PC-3 (cell line): ENCODE measurements at places on chromosomes 4 and X. TPM values are rescaled to one million over a fixed set of nuclear protein-coding genes. Genes with fewer than 3 reads are reported as not detected.
A peak's percentile ranks its signal among the peaks of the same experiment; 100 is the strongest.

ADH4 gene
- total RNA-seq = not detected in 2 replicates

GAGE12E gene
- not detected in 2 replicates for total RNA-seq

RPS6KA6 gene
- total RNA-seq = 3.6 and 4.7 TPM in 2 replicates

RGN gene
- not detected in 2 replicates for total RNA-seq

HSFX4 gene
- total RNA-seq = not detected in 2 replicates

TMPRSS11D gene
- not detected in 2 replicates for total RNA-seq

DNA sequence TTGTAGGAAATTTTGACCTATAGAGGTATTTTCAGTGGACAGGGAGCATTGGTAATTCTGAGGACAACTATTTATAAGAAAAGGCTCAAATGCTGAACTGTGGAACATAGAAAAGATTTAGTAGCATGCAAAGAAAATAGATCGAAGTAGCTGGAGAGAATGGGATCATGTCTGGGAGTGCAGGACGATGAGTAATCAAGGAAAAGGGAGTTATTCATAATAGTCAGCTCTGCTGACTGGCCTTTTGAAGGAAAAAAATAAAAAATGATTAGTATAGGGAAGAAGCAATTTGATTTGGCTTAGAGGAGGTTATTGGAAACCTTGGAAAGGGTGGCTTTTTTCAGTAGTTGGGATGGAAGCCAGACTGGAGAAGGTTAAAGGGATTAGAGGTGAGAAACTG is 22.9 kb upstream of the ANK2 start:
- DNase-seq = no peak

GRCh38 chrX:86154553-86154952 is 6.3 kb downstream of the DACH2 start:
- no peak for DNase-seq

- DNase-seq = peak; percentile 33
These were observed 119.6 kb downstream of the GATB start for GRCh38 chr4:151641167-151641566.

GRCh38 chrX:72372735-72373134 is 67.0 kb upstream of the CITED1 start:
- no peak for DNase-seq

DNA sequence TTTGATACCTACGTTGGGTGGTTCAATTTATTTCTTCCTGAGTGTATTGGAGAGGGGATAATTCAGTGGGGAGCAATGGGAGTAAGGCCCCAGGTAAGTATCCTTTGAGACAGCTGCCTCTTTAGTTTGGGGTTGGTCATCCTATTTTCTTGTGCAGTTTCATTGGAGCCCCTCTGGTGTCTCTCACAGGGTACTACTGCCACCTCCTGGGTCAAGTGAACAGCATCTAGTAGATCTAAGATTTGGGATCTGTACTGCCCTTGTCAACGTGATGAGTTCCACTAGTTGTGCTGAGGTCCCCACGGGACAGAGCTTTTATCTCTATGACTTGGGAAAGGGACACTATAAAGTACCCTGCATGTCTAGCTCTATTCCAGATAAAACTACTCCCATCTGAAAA is 80.6 kb downstream of the PBDC1 start:
- peak; percentile 56 for DNase-seq

GRCh38 chr4:185039508-185040273 is 21.4 kb downstream of the HELT start:
- DNase-seq = peak; percentile 54

- DNase-seq = no peak
These were observed 46.4 kb downstream of the ASMT start for GRCh38 chrX:1661048-1661921.

GRCh38 chr4:188603646-188604045 is 464.4 kb downstream of the TRIML1 start:
- no peak for DNase-seq

DNA sequence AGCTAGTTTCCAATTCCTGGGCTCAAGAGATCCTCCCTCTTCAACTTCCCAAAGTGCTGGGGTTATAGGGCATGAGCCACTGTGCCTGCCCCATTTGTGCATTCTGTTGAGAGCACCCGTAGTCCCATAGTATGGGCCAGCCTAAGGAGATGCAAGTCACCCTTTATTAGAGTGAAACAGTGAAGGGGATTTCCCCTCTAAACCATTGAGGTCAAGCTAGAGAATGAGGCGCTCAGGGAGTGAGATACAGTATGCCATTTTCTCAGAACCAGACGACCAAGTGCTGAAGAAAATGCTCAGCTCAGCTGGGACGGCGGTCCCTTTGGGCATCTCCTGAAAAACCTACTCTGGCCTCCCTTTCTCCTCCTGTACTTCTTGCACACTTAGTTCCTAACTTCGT is 18.7 kb downstream of the RNF4 start:
- DNase-seq = no peak

DNA sequence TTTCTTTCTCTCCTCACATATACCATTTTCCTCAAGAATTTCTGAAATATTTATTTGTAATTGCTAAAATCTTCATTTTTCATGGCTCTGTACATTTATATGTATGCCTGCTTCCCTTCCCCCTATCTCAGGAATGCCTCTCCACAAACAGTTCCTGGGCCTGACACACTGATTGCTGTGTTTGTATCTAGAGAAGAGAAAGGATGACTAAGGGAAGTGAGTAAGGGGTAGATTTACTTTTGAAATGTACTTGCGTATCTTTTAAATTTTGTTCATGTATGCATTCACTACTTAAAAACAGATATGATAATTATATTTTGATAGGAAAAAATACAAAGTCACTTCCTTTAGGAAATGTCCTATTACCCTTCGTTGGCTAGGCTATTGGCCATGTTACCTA is 790.8 kb downstream of the PCDH18 start:
- peak; percentile 57 for DNase-seq

- peak; percentile 29 for DNase-seq
These were observed 98.0 kb upstream of the STIM2 start for GRCh38 chr4:26762650-26763049.

- peak; percentile 74 for DNase-seq
These were observed 398.2 kb upstream of the SPANXN1 start for GRCh38 chrX:144849141-144849540.

DNA sequence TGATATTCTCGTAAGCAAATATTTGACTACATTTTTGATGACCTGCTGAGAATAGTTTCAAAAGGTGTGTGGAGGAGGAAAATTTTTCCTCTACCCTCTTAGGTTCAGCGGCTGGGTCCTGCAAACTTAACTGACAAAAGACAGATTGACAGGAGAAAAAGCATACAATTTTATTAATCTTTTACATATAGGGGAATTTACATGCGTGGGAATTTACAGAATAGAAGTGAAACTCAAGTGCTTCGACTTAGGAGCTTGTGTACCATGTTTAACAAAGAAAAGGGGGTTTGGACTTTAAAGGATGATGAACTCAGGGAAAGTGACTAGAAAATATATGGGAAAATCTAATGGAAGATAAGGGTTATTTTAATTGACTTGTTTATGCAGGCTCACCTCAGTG is 2.5 kb downstream of the HERC6 start:
- DNase-seq = no peak

DNA sequence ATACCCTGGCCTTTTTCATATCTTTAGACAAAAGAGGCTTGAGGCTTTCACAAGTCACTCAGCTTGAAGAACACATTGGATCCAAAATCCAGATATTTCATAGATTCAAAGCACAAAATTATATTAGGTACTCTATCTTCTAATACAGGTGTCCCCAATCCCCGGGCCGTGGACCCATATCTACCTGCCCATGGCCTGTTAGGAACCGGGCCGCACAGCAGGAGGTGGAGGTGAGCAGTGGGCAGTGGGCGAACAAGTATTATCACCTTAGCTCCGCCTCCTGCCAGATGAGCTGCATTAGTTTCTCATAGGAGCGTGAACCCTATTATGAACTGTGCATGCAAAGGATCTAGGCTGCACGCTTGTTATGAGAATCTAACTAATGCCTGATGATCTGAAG is 18.7 kb downstream of the YIPF7 start:
- DNase-seq = no peak

- no peak for DNase-seq
These were observed 1950.9 kb downstream of the ARAP2 start for GRCh38 chr4:34293459-34293858.

DNA sequence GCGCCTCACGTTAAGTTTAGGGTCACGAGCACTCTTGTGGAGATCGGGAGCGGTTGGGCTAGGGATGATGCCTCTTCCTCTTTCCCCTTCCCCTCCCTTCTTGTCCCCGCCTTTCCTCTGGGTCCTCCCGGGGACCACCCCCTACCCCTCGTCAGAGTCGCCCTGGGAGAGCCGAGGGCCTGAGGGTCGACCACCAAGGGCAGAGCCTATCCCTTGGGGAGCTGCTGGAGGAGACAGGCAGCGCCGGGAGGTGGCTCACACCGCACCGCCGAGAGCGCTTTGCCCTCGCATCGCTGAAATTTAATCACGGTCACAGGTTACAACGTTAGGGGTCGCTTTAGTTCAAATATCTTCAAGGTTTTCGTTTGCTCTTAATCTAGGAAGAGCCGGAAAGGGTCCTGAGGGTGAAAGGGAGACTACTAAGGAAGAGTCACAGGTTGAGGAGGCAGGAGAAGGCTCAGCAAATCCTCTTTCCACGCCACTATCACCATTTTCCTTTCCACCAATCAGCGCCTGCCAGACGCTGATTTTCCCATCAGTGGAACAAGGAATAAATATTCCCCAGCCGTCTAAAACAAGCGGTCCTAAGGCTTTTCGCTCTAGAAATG is 528 bp upstream of the SNCA start:
- DNase-seq = no peak

DNA sequence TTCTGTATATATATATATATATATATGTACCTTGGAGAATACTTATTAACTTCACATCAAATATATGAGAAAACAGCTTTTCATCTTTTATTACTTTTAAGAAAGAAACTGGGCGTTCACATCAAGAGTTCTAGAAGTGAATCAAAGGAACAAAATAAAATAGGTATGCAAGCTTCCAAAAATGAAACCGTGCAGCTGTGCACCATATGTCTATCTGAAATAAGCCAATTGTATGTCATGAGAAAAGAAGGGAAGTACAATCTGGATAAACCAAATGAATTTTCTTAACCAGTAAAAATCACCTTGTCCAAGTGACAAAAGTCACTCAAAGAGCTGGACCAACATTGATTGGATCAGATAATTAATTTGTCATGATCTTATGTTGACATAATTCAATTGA is 405.4 kb upstream of the TECRL start:
- DNase-seq = no peak

GRCh38 chrX:85243761-85244449 is at the start of the genes SATL1 and ZNF711:
Gene SATL1, minus strand, starts transcription at chrX:85243779. Its CDS starts 134,811 bp downstream, at chrX:85108968.
Gene ZNF711, plus strand, starts transcription at chrX:85243991. Its CDS starts 3,582 bp downstream, at chrX:85247573.
- no peak for DNase-seq
